ENCODE measurements at places on chromosomes 5 and 9.

- DNase-seq = peak; percentile 43
Measured at GRCh38 chr5:53482717-53483638, 2.5 kb downstream of the FST start.

DNA sequence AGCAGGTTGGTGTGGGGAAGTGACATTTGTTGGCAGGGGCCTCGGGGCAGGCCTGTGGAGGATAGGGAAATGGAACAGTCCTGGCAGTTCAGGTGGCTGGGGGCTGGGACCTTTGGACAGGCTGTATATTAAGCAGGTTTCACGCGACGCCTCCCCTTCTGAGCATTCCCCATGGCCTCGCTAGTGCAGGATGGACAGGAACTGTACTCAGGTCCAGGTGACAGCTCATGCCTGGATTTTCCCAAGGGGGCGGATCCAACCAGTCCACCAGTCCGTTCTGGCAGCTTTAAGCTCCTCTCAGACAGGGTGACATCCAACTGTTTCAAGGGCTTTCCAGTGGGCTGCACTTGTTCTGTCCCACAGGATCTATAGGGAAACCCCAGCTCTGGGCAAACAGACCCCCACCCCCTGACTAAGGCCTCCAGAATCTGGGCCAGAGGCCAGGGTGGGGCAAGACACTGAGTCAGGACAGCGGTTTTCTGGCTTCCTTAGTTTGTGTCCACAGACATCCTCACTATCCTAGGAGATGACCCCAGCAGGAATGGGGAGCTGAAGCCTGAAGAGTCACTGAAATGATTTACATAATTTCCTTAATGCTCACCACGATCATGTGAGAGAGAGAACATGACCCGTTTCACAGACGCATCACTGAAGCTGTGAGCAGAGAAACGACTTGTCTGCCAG lies 20.9 kb downstream of the CSF2 start:
- DNase-seq = peak; percentile 34

GRCh38 chr5:156929366-156929948 lies 33.6 kb downstream of the TIMD4 start:
- DNase-seq = no peak

DNA sequence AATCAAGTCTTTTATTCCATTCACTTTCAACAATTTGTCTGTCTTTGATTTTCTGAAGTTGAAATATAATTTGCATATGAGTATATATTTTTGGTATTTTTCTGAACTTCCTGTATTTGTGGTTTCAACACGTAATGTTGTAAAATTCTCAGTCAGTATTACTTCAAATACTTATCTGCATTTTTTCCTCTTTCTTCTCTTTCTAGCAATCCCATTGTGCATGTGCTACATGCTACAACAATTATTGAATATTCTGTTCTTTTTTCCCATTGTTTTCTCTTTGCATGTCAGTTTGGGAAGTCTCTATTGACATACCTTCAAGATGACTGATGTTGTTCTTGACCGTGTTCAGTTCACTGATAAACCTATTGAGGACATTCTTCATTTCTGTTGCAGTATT lies 5.6 kb upstream of the ANKRD18A start:
- DNase-seq = no peak

- DNase-seq = no peak
Measured at GRCh38 chr5:111735583-111736270, 21.3 kb downstream of the NREP start.

DNA sequence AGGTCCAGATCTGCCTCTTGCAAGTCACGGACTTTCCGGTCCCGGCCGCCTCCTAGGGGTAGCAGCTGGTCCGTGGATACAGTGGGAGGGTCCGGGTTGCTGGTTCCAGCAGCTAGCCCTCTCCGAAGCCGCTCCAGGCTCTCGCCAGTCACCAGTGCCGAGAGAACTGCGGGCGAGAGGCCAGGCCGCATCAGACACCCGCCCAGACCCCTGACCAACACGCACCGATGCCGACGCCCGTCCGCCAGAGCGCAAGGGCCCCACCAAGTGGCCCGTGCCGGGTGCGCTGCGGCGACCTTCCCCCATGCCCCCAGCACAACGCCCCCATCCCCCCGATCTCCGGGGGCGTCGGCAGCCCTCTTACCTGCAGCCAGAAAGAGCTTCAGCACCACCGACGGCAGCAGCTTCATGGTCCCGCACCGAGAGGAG lies 470 bp downstream of the HBEGF start:
- no peak for DNase-seq

DNA sequence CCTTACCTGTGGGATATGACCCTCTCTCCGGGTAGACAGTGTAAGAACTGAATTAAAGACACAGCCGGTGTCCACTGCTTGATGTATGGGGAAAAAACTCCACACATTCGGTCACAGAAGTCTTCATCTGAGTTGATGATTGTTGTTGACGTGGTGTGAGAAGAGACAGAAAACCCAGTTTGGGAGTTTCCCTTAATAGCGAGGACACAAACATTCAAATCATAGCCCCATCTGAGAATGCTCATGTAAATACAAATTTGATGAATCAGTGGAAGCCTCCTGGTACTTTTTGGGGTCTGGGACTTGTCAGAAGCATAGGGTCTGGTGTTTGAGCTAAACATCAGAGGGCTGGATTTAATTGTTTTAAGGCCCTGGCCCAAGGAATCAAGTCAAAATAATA lies 11.0 kb downstream of the HAVCR1 start:
- no peak for DNase-seq

- DNase-seq = no peak
Measured at GRCh38 chr5:160237571-160238093, 8.3 kb downstream of the FABP6 start.

DNA sequence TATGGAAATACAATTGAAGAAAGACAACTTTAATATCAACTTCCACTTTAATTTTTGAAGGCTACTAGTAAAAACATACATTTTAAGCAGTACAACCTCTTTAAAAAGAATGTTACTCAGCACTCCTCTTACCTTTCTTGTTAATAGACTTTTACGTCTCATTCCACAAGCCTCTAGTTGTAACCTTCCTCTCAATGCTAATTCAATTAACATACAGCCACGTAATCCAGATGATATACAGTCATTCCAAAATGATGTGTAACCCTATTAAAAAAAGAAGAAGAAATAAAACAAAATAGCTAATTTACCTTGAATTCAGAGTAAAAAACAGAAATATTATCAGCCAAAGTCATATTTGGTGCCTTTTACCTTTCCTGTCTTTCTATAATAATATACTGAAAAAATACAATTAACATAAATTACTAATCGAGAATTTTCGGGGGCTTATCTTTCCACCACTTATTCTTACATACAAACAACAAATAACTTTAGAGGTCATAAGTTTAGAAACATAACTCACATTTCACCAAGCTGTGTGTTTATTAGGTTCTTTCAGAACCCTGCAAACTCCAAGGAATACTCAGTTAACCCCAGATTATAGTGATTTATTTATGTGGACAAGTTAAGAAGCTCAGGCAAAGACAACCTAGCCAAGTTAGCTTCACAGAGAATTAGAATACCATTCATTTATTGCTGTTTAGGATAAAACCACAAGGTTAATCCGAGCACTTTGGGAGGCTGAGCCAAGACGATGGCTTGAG lies 30.3 kb downstream of the GOLPH3 start:
- no peak for DNase-seq

DNA sequence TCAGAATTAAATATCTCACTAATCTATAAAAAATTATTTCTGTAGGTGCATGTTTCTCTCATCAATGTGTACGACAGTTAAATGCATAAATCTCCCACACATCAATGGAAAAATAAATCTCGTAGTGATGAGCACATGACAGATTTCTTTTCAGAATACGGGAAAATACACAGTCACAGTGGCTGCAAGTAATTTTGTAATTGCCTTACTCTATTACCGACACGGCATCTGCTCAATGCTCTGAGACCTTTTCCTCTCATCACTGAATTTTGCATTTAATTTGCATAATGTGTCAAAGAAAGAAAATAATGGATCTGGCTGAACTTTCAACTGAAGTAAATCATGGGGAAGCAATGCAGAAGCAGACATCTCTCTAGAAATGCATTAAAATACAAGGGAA lies 37.2 kb downstream of the PDE4D start:
- DNase-seq = no peak

Data from activated T-cell treated with anti-CD3 and anti-CD28 coated beads, Interleukin-2, amount 50 U/mL, for 24 hours (primary cell).